Neural crest cell (in vitro differentiated cells): ENCODE measurements at places on chromosomes 13 and 19. TPM values are rescaled to one million over a fixed set of nuclear protein-coding genes. Genes with fewer than 3 reads are reported as not detected.

The LRRC25 gene
- total RNA-seq = not detected in 2 replicates

DNA sequence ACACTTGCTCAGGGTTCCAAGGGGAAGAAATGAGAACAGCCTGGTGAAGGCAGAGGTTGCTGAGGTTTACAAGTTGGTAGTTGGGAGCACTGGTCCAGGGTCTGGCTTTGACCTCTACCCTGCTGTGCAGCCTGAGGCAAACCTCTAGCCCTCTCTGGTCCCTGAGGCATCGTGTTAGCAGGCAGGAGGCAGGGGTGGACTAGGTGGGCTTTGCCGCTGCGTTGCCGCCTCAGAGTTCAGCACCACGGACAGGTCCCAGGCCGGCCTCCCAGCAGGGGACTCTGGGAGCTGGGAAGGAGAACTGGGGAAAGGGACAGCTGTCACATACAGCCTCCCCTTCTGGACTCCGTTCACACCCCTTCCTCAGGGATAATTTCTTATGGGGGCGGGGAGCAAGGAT lies 3.1 kb downstream of the NCAN start:
- H3K27me3 ChIP-seq = peaks cover 74% of the 10 kb centered on the region
- H3K36me3 ChIP-seq = no peaks in the 10 kb centered on the region
- peak; percentile 88 for DNase-seq

DNA sequence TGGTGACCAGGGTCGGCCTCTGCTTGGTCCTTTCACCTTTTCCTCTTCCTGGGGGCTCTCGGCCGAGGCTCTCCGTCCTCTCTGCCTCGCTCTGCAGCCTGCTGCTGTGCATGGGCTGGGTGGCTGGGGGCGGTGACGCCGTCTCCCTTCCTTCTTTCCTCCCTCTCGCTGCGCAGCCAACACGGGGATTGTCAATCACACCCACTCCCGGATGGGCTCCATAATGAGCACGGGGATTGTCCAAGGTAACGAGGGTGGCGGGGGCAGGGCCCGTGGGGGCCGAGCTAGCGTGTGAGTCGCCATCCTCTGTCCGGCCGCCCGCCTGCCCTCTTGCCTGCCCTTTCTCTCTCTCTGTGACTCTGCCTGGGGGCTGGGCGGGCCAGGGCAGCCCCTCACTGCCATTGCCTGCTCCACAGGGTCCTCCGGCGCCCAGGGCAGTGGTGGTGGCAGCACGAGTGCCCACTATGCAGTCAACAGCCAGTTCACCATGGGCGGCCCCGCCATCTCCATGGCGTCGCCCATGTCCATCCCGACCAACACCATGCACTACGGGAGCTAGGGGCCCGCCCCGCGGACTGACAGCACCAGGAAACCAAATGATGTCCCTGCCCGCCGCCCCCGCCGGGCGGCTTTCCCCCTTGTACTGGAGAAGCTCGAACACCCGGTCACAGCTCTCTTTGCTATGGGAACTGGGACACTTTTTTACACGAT lies 7.1 kb downstream of the YIPF2 start:
- no peaks in the 10 kb centered on the region for H3K4me1 ChIP-seq

GRCh38 chr13:74443631-74444030 lies 309.4 kb upstream of the KLF12 start:
- peaks cover 5% of the 10 kb centered on the region for H3K36me3 ChIP-seq
- no peak overlapping the region for H3K4me3 ChIP-seq
- no peaks in the 10 kb centered on the region for H3K27me3 ChIP-seq
- no peak for DNase-seq

GRCh38 chr13:44576351-44577235 lies 463 bp upstream of the TSC22D1 start:
- H3K27ac ChIP-seq = peak overlapping the region; percentile 86
- peak; percentile 37 for DNase-seq
- peaks cover 60% of the 10 kb centered on the region for H3K4me1 ChIP-seq
